Type B pancreatic cell (in vitro differentiated cells): ENCODE measurements at places on chromosomes 7 and 10. TPM values are rescaled to one million over a fixed set of nuclear protein-coding genes. Genes with fewer than 3 reads are reported as not detected.

Gene STAG3
- total RNA-seq: 1.6 and 1.7 TPM in 2 replicates

Gene FOXI2
- total RNA-seq: 0.21 and 4.8 TPM in 2 replicates

Gene FFAR4
- 0.70 and 1.2 TPM in 2 replicates for total RNA-seq

Gene PPP1R3A
- not detected in 2 replicates for total RNA-seq

Gene SPDYE2B
- total RNA-seq: not detected in 2 replicates

Gene TMEM130
- 0.17 and 1.2 TPM in 2 replicates for total RNA-seq

Gene SH2D4B
- total RNA-seq: 0.07 and 0.10 TPM in 2 replicates

Gene CYP17A1
- total RNA-seq: 0.14 TPM in 1 of 2 replicates, not detected in the other

Gene POR
- total RNA-seq: 122 and 153 TPM in 2 replicates

Gene COL17A1
- total RNA-seq: 14.5 and 94.1 TPM in 2 replicates

Gene GATA3
- total RNA-seq: 18.5 and 71.4 TPM in 2 replicates

Gene PRKAR2B
- total RNA-seq: 6.3 and 7.2 TPM in 2 replicates

Gene MYH16
- not detected in 2 replicates for total RNA-seq

Gene ANKRD61
- total RNA-seq: 0.31 TPM in 1 of 2 replicates, not detected in the other

Gene NAT16
- total RNA-seq: not detected in 2 replicates

Gene CHPF2
- total RNA-seq: 44.4 and 54.7 TPM in 2 replicates

Gene OR2A12
- not detected in 2 replicates for total RNA-seq

Gene TRIM50
- total RNA-seq: 0.76 and 4.6 TPM in 2 replicates

Gene TCTN3
- total RNA-seq: 49.5 and 53.0 TPM in 2 replicates

Gene PRTFDC1
- total RNA-seq: 12.4 and 22.9 TPM in 2 replicates

Gene FANK1
- 9.5 and 11.8 TPM in 2 replicates for total RNA-seq

Gene AKR1C8
- total RNA-seq: 0.89 and 1.00 TPM in 2 replicates

Gene ZNF107
- total RNA-seq: 6.3 and 11.8 TPM in 2 replicates

Gene PLA2G12B
- total RNA-seq: 1.2 and 4.2 TPM in 2 replicates

Gene PPP1R17
- total RNA-seq: 3.9 and 4.5 TPM in 2 replicates

Gene MSMB
- total RNA-seq: 5.6 and 7.7 TPM in 2 replicates

Gene ELMO1
- total RNA-seq: 4.9 and 29.4 TPM in 2 replicates

Gene ELN
- 8.8 TPM in 1 of 2 replicates, not detected in the other for total RNA-seq
